Activated naive CD4-positive, alpha-beta T cell (primary cell): ENCODE measurements at places on chromosomes 2 and 18.

DNA sequence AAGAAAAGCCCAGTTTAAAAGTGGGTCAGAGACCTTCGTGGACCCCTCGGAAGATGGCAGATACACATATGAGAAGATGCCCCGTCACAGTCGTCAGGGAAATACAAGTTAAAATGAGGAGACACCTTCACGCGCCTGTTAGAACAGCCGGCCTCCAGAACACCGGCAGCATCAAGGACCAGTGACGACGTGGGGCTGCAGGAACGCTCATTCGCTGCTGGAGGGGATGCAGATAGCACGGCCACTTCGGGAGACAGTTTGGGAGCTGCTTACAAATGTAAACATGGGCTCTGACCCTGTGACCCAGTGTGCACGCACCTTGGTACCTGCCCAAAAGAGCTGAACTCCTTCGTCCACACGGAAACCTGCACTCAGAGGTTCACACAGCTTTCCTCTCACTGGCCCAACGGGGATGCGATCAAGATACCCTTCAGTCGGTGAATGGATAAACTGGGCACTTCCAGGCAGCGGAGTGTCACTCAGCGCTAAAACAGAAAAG, 83.7 kb upstream of the CTDP1 start:
- DNase-seq = no peak

- DNase-seq = no peak
Measured at GRCh38 chr2:203664029-203664755, 42.2 kb upstream of the CD28 start.

DNA sequence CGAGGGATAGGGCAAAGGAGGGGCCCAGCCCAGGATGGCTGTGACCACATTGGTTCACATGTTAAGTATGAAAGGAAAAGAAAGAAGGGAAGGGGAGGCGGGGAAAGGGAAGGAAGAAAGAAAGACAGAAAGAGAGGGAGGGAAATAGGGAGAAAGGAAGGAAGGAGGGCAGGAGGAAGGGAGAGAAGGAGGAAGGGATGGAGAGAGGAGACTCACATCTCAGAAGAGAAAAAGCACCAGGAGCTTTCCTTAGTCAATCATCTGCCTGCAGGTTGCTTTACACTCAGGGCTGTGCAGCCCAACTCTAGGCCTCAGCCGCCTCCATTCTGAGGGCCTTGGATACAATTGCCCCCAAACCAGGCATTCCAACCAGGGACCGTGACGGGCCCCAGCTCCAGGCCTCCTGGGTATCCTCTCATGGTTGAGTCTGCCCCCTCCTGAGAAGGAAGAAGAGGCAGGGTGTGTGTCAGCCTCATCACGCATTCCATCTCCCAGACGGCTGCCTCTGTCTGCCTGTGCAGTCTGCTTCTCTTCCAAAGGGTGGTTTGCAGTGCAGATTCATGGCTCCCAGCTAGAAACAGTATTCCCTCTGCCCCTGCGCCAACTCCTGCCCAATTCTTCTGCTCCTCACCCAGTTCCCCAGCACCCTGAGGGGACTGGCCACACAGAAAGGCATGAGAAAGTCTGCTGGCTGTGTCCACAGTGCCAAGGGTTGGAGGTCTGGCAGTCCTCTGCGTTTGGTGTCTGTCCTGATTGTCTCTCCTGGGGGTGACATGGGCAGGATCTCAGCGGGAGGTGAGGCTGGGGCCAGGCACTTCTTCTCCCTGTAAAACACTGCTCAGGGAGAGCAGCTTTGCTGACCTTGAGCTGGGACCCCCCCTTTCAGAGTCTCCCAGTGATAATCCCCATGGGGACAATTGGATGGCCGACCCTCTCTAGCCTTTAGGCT, 163.3 kb downstream of the SMAD7 start:
- DNase-seq = no peak

DNA sequence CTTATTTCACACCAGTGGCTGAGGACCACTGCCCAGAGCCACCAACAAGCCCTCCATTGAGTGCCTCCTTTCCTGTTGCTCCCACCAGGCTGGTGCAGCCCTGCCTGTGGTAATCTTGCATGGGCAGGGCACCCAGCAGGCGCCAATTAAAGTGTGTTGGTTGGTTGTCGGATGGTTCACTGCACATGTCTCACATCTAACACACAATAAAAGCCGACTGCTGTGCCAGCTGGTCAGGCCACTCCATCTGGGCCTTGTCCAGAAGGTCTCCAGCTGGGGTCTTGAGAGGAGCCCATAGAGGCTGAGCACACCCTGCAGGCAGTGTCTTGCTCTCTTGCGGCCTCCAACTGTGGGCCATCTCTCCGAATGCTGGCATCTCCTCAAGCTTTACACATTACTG, 494.8 kb upstream of the KLHL29 start:
- DNase-seq = no peak

- DNase-seq = no peak
Measured at GRCh38 chr2:58764338-58765104, 523.4 kb upstream of the FANCL start.

GRCh38 chr2:221486106-221486505, 86.0 kb downstream of the EPHA4 start:
- DNase-seq = no peak

DNA sequence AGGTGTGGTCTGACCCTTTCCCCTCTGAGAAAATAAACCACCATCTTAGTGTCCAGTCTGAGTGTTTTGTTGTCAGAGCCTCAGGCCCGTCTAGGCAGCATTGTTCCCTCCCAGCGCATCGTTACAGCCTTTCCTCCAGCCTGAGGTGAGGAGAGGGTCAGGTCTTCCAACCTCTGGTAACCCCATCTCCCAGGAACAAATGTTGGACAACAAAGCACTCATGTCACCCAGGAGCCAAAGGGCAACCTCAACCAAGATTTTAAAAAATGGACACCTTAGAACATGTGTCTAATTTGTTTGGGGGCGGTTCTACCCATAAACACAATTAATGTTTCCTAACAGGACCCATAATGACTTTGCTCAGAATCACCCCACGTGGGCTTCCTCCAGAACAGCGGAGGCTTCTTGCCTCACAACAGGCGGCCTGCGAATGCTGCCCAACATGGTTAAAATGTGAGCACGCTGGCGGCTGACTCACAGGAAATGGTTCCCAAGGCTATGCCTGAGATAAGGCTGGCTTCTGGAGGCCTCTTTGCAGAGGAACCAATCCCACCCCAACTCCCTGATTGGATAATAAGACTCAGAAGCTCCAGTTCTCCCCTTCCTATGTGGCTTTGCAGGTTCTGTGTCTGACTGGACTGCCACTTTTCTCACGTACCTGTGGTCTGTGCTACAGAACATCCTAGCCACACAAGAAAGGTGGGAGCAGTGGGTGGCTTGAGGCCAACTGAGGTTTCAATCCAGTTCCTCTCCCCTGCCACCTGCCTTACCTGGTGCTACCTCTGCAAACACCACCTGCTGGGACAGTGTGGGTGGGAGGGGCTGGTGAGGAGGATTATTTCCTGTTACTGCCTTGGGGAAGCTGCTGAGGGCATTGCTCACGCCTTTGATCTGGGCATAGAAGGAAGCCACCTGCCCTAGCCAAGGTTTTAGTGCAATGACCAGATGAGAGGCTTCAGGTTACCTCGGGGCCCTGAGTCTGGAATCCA, 108.8 kb downstream of the B3GNT2 start:
- DNase-seq = no peak

- no peak for DNase-seq
Measured at GRCh38 chr2:216446343-216446742, 34.1 kb downstream of the SMARCAL1 start.

GRCh38 chr2:120491111-120491625, 145.2 kb downstream of the INHBB start:
- no peak for DNase-seq
